ENCODE measurements at places on chromosomes 1 and 21.

DNA sequence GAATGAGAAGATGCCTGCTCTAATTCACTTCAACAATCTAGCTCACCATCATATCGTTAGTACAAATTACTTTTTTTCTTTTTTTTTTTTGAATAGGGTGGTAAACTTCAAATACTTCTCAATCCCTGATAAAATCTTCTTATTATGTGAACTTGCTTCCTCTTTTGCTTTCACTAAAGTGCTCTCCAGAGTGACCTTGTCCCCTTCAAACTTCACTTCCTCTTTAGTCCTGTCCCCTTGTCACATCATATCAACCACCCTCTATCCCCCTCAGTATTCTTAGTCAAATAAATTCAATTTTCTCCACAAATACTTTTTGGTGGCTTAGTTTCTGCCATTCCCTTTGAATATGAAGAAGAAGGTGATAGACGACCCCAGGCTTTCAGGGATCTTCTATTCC is 124.9 kb upstream of the PLXNA2 start:
- no peak for DNase-seq

DNA sequence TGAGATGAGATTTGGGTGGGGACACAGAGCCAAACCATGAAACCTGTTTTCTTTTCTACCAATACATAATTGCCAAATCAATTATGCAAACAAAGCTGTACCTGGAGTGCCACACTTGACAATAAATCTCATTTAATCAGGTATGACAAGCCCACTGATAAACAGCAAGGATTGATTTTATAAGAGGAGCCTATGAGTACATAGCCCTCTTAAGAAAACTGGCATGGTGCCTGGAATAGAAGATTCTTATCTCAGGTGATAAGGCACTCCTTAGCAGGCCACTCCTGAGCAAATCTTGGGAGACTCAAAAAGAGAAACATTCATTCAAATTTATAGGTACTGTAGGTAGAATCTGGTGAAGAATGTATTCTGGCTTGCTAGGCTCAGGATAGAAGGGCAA is 28.6 kb upstream of the PDE4B start:
- DNase-seq = no peak

DNA sequence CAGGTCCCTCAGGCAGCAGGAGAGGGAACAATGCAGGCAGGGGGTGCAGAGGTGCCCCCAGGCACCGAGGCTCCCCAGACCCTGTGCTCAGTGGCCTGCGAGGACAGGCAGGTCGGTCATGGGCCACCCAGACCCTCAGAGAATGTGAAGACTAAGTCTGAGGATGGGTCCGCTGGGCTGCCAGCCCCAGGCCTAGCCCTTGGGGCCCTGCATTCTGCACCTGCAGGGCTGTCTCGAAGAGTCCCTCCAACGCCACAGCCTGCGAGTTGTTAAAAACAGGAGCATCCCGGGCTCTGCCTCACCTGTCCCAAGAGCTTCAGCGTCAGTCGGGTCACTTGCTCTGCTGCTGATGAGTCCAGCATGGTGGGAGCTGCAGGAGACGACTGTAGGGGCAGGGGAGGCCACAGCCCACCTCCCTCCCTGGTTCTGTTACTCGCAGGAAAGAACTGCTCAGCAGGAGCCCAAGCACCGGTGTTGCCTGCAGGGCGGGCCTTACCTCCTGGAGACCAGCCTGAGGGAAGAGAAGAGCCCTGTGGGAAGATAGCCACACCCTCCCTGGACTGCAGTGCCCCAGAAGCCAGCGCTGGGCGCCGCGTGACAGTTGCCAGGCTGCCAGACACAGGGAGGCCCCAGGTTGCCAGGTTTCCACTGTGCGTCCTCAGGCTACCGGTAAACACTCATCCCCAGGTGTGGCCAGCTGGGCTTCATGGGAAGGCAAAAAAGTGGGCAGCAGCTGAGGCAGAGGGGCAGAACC is 5.8 kb downstream of the C21orf58 start:
- no peak for DNase-seq

GRCh38 chr1:176745945-176746344 is 283.0 kb downstream of the PAPPA2 start:
- no peak for DNase-seq

- no peak for DNase-seq
These were observed 777.8 kb upstream of the BRINP3 start for GRCh38 chr1:191255354-191256054.

DNA sequence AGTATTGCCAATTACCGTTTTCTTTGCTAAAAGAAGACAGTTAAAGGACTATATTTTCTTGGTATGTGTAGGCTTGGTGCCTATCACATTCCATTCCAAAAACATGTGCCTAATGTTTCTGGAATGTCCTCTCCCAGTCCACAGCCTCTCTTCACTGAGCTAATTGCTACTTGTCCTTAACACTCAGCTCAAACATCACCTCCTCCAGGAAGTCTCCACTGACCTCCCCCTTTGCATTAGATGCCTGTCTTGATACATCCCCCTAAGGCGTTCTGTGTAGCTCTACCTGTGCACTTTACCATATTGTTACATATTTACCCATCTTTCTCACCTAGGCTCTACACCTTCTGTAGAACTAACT is 195.6 kb upstream of the CAMK1G start:
- DNase-seq = no peak

DNA sequence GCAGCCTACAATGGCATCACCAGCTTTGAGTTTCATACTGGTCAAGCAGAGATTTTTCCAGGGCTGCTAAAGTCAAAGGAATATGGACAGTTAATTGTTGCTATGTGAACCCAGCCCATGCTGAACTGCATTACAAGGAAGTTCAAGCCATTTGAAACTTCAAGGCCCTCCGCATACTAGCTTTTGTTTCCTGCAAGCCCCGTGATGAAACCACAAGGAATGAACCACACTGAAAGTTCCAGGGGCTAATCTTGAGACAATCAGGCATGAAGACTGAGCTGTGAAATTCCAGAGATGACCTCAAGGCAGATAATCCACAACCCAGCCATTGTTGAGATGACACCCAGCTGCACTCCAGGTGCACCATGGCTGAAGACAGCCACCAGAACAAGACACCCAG is 180.8 kb downstream of the C1orf21 start:
- DNase-seq = no peak

DNA sequence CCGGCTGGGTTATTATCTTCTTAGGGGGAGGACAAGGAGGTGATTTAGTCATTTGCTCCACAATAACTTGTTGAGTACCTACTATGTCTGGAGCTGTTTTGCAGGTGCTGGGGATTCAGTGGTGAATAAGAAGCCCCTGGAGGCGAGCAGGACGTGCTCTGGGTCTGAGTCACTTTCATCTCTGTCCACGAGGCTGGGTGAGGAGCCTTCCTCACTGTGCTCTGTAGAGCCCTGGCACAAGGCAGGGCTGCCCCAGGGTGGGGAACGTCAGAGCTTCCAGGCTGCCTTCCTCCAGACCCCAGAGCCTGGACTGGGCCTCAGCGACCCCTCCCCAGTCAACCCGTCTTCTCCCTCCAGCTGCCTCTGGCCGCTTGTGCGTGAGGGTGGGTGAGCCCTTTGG is 2.5 kb upstream of the PADI6 start:
- DNase-seq = no peak

GRCh38 chr1:17680308-17680707 is 74.8 kb upstream of the ACTL8 start:
- no peak for DNase-seq

GRCh38 chr1:33155877-33156538 is 25.8 kb downstream of the TRIM62 start:
- DNase-seq = no peak

DNA sequence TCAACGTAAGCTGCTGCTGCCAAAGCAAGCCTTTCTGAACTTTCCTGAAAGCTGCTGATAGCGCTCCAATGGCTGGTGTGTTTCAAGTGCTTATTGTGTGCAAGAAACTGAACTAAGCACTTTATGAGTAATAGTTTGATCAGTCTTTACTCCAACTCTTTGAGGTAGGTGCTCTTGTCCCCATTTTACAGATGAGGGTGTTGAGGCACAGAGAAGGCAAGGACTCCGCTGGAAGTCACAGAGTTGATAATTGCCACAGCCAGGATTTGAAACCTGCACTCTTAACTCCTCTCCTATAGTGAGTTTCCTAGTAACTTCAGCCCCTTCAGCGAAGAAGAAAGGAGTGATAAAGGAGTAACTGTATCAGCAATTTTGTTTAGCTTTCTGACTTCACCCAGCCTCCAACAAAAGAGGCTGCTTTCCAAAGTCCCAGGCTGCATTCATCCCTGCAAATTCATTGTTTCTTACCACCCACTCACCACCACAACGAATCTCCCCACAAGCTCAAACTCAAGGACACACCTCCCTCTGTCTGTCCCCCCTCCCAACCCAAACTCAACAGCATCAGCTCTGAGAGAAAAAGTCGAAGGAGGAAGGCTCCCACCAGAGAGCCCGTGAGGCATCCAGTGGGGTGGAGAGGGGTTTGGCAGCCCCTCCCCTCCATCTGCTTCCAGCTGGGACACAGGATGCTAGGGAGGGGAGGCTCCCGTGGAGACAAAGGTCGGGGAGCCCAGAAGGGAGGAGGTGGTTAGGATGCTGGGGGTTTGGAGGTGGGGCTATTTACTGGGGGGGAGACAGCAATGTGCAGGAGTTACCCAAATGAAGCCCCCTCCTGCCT is 139.6 kb downstream of the NAV1 start:
- no peak for DNase-seq

DNA sequence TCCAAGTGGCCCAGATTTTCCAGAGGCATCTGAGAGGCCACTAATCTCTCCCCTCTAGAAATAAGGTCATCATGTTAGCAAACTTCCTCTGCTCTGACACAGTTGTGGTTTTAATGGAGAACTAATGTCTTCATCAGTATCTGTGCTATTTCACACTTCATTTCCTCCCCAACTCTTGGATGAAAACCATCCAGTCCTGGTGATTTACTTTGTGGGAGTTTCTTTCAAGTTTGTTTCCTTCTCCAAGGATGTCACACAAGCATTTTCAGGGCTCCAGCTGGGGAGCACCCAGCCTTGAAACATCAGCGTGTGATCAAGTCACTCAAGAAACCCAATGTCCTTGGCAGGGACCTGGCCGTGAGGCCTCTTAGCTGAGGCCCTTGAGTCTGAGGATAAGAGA is 38.8 kb downstream of the TBX15 start:
- DNase-seq = no peak

GRCh38 chr1:110672753-110673108 is 2.0 kb downstream of the KCNA3 start:
- no peak for DNase-seq

GRCh38 chr1:27882543-27882903 is 10.2 kb downstream of the THEMIS2 start:
- DNase-seq = no peak

GRCh38 chr1:50913954-50914353 is 46.1 kb downstream of the FAF1 start:
- no peak for DNase-seq

GRCh38 chr1:15717418-15718125 is 18.5 kb upstream of the SLC25A34 start:
- no peak for DNase-seq

DNA sequence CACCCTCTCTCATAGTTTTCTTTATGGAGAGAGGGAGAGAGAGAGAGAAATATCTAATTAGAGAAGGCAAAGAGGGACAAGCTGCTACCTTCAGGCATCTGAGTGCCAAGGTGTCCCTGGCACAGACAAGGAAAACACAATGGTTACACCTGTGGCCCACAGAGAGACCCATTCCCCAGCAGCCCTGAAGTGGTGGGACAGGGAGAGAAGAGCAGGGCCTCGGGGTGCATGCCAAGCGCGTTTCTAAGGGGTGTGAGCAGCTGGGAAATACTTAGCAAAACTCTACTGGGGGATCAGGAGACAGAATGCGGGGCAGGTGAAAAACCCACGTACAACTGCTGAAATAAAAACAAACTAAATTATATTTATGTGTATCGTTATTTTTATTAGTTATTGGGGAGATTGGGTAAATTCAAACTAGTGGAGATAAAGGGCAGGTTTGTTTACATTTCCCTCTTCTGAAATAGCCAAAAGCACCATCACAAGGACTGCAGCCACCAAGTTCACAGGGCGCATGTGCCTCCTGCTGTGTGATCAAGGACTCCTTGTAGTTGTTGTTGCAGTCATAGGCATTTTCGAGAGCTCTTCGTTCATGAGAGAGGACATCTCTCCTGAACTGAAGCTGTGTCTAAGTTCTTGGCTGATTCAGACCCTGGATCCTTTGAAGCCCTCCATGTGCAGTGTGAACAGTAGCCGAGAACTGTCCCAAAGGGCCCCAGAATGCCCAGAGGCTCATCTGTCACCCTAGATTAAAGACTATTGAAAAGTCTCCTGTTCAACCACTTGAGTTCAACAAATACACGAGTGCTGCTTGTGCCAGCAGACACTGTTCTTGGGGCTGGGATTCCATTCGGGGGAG is 737 bp upstream of the SERPINC1 start:
- DNase-seq = no peak
